SW 1271 (cell line): ENCODE measurements at places on chromosomes 16 and 17.

DNA sequence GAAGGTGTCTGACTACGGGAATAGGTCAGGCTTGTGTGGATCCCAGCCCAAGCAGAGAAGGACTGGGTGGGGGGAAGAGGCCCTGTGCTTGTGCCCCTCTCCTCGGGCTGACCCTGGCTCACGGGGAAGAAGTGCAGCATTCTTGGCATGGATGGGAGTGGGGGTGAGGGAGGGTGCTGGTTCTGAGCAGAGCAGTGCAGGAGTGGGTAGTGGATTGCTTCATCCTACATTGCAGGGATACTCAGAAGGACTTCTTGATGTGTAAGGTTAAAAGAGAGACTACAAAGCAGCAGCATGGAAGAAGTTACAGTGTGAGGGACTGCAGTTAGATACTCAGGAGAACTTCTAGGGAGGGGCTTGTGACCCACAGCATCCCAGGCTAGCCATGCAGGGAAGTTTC lies 2.1 kb downstream of the ARHGAP23 start:
- DNase-seq = no peak

DNA sequence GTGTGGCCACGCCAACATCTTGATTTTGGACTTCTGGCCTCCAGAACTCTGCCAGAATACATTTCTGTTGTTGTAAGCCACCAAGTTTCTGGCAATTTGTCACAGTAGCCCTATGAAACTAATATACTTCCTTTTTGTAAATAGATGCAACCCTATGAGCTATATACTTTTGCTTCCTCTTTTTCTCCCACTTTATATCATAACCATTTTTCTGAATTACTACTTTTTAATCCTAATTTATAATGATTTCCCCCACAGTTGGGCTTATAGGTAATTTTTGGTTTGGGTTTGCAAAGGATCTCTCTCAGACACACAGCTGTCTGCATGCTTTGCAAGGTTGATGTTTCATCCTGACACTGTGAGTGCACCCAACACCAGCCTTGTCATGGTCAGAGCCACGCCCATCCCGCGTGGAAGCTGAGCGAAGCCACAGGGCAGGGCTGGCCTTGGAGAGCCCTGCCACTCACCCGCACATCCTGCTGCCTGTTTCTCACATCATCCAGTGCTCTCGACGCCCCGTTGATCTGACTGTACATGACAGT lies 5.8 kb downstream of the TRIM25 start:
- DNase-seq = no peak

DNA sequence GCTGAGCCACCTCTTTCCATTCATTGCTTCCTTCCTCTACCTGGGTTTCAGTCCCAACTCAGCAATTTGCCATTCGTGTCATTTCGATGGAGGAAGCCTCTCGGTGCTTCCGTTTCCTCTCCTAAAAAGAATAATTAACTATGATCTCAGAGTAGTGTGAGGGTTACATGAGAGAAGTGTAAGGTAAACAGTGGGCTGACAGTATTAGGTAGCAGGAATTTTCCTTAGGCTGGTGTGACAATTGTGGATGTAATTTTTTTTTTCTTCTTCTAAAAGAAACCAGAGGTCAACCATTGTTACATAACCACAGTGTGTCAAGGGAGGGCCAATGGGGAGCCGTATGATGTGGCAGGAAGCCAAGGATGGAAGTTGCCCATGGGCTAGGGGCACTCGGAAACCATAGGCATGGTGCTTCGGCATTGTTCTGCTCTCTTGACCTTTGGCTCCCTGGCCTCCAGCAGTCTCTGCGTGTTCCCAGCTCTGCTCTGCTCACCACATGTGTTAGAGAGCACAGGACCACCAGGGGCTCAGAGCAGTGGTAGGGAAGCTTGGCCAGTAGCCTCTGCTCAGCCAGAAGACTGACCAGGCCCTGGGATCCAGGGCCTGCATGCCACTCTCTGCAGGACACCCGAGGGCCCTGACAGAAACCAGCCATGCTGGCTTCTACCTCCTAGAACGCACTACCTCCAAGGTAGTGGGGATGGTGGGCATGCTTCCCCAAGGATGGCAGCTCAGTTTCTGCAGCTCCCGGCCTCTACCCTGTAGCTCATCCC lies 2.0 kb upstream of the TOP2A start:
- no peak for DNase-seq

- peak; percentile 69 for DNase-seq
These were observed 69.2 kb downstream of the MAP2K4 start for GRCh38 chr17:12089809-12090384.

- no peak for DNase-seq
These were observed 62.1 kb upstream of the TEKT1 start for GRCh38 chr17:6893382-6894205.

- DNase-seq = no peak
These were observed 4.3 kb downstream of the EVI2B start for GRCh38 chr17:31309556-31309955.

- peak; percentile 87 for DNase-seq
These were observed 1.0 kb downstream of the ORAI3 start for GRCh38 chr16:30949650-30950515.
